Bronchial epithelial cell (primary cell): ENCODE measurements at places on chromosomes 2 and 18. TPM values are rescaled to one million over a fixed set of nuclear protein-coding genes. Genes with fewer than 3 reads are reported as not detected.

DNA sequence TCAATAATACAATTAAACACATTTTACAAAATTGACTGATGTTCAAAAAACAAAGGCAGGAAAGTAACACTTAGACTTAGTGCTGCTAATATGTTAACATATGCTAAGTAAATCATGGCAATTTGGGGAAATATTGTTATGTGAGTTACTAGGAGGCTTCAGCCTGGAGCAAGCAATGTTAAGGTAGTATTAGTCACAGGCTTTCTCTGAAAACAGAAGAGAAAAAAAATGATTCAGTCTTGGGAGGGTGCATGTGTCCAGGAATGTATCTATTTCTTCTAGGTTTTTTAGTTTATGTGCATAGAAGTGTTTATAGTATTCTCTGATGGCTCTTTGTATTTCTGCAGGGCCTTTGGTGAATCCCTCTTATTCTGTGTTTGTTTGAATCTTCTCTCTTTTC lies 345.8 kb upstream of the TFPI start:
- DNase-seq, result peak; percentile 27

- DNase-seq, result no peak
These were observed 541.2 kb upstream of the POU3F3 start for GRCh38 chr2:104312684-104313083.

DNA sequence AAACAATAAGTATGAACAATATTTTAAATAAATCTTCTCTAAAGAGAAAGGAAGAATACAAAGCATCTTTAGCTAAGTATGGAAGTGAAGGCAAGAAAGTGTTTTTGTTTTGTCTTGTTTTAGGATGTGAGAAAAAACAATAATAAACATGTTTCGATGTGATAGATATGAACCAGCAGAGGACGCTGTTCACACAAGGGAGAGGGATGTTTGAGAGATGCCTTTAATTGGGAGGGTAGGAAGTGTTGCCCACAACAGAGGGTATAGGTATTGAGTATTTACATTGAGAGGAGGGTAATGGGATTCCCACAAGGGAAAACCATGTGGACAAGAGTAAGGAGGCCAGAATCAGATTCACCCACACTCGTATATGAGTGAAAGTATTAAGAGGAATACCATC lies 55.1 kb downstream of the CDH19 start:
- DNase-seq, result no peak

The HJURP gene
- total RNA-seq, result under 0.01 and 0.13 TPM in 2 replicates

- peak; percentile 29 for DNase-seq
These were observed 785.5 kb upstream of the RAB6C start for GRCh38 chr2:129193961-129194360.
